ENCODE measurements at places on chromosomes 2 and 18.

DNA sequence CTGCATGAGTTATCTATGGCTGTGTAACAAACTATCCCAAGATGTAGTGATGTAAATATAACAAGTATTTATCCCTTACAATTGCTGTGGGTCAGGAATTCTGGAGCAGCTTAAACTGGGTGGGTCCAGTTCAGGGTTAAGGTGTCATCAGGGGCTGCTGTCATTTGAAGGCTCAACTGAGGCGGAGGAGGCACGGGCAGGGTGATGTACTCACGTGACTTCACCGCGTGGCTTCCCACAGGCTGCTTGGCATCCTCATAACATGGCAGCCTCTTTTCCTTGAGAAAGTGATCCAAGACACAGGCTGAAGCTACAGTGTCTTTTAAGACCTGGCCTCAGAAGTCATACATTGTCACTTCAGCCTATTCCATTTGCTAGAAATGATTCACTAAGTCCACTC lies 125.8 kb downstream of the PTGR3 start:
- DNase-seq: no peak

GRCh38 chr2:85396531-85397470 lies 13.4 kb downstream of the CAPG start:
- DNase-seq: no peak

DNA sequence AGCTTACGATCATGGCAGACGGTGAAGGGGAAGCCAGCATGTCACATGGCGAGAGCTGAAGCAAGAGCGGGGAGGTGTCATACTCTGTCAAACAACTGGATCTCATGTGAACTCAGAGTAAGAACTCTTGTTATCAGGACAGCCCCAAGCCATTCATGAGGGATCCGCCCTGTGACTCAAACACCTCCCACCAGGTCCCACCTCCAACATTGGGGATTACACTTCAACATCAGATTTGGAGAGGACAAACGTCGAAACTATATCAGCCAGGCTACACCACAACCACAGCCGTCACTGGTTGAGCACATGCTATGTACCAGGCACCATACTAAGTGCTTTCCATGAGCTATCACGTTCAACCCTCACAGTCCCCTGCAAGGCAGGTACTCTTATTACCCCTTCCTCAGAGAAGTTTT lies 293.8 kb downstream of the PRKCE start:
- no peak for DNase-seq

- no peak for DNase-seq
These were observed 1252.2 kb upstream of the TMEFF2 start for GRCh38 chr2:193446967-193447366.

DNA sequence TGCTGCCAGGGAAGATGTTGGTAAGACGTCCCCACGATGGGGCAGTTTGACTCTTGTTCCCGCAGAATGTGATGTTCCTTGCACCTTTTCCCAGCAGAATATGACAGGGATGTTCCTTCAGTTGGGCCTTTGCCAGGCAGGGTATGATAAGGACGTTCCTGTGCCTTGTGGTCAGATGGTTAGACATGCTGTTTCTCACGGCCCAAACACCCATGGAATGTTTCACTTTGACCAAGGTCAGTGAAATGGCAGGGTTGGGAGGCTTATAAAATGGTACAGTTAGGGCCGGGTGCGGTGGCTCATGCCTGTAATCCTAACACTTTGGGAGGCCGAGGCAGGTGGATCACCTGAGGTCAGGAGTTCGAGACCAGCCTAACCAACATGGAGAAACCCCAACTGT lies 40.3 kb upstream of the YPEL5 start:
- DNase-seq: no peak

DNA sequence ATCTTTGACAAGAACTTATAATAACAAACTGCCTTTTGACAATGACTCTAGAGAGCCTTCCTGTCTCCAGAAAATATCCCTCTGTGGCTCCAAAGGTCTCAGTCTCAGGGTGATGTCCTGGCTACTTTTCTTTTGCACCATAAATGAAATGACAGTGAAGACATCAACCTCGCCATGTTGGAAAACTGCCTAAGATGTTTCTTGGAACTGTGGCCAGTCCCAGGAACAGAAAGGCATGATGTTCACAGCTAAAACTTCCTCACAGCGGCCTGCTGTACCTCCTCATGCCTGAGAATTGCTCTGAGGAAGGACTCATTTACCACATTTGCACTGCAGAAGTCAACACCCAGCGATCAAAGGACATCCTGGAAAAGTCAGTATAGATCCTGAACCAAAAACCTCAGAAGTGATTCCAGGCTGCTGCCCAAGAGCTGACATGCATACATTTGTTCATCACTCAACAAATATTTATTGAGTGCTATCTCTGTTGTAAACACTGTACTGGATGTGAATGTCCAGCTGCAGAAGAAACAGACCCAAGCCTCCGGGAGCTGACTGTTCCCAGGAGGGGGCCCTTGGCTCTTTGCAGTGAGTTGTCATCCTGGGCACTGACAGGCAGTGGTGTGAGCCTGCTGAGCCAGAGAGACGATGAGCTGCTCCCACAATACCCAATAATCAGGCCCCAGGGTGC lies 64.3 kb upstream of the ACSL3 start:
- DNase-seq: no peak

Measured in brain pericyte (primary cell).